Stimulated activated naive CD8-positive, alpha-beta T cell treated with anti-CD3 and anti-CD28 coated beads, Interleukin-15, Interleukin-2, amounts not matched to agents 100 U/mL and 50 U/mL, for 24 hours (primary cell): ENCODE measurements at places on chromosomes 3 and 15.

DNA sequence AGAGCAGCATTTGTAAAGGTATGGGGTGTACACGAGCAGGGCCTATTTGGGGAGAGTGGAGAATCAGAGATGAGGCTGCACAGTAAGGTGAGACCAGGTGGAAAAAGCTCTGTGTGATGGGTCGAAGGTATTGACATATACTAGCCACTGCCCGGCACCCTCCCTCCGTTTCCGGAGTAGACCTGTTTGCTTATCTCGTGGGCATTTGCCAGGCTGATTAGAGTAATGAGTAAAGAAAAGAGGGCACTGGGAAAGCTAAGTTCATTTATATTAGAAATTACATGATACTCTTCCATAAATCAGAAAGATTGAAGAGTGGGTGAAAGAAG, 46.2 kb upstream of the ATG7 start:
- DNase-seq, result no peak

DNA sequence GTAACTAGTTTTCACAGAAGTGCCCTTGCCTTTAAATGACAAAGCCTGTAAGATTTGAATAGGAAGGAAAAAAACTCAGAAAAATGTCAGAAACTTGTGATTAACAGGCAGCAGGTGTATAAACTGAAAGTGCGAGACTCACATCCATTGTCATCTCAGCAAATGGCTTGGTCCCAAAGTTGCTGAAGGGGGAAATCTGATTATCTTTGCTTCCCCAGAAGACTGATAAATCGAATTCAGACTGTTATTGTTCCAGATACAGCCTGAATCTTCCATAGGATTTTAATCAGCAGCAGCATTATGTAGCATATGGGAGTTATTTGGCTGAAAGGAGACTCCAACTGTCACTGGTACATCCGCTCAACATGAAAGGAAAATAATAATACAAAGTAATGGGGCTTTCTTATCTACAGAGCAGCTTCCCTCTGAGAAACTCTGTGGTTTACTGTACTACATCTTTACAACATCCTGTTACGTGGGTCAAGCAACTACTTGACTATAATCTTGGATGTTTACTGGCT, 550.4 kb upstream of the CCDC54 start:
- no peak for DNase-seq

GRCh38 chr15:63532307-63532744, 27.9 kb downstream of the USP3 start:
- no peak for DNase-seq

- DNase-seq, result no peak
These were observed 10.0 kb downstream of the BHLHE40 start for GRCh38 chr3:4988983-4989834.

DNA sequence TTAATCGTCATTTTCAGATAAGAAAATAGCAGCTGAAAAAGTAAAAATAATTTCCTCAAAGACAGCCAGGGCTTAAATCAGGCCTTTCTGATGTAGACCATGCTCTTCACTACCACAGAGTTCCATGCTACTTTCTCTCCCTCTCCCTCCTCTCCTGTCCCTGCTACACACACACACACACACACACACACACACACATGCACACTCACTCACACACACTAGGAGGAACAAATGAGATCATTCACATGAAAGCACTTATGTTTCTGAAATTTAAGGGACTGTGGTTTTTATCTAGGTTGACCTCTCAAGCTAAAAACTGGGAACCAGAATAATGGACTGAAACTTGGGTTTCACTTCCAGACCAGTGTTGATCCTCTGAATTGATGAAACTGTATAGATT, 4.1 kb upstream of the PSMA4 start:
- no peak for DNase-seq
